ENCODE measurements at places on chromosomes 12 and 14.

DNA sequence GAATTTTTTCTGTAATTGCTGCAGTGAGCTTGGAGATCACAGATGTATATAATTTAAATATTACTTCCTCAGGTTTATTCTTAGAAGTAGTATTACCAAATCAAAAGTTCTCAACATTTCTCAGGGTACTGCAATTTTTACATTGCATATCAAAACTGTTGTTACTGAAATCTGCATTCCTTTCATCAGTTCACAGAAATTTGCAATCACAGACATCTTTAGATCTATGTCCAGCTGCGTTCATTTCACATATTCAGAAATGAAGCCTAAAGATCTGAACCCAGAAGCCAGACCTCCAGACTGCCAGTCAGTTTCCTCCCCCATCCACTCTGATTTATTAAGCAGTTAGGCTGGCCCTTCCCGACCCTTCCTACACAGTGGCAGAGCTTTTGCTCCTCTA lies 18.2 kb upstream of the IFT81 start:
- DNase-seq: no peak

GRCh38 chr12:89571491-89572195 lies 45.8 kb upstream of the POC1B start:
- no peak for DNase-seq

GRCh38 chr12:41014643-41015020 lies 173.5 kb upstream of the PDZRN4 start:
- no peak for DNase-seq

GRCh38 chr12:7017870-7018349 lies 366 bp downstream of the LPCAT3 start:
- no peak for DNase-seq

Data from stimulated activated CD8-positive, alpha-beta memory T cell treated with anti-CD3 and anti-CD28 coated beads, Interleukin-12 subunit alpha, Interleukin-12 subunit beta, amount 100 ng/mL, for 4 hours (primary cell).